ENCODE measurements at places on chromosomes 7 and 10.

DNA sequence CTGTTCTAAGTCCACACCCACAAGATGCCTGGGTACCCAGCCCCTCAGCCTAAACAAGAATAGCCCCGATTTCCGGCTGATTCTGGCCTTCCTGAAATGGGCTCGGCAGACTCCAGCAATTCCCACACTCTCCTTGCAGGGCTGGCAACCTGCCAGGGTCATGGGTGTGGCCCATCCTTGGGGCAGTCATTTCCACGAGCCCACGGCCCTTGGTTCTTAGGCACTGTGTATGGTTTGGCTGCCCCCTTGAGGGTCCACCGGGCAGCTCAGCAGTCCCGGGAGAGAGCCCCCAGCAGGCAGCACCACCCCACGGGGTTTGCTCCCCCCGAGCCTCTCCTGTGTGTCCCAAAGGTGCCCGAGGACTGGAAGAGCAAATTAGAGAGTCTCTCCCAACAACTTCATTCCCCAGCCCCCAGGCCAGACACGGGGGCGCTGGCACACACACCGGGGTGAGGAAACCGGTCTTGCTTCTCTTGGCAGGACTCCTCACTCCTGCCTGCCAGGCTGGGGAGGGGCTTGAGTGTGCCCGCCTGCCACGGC, 142.2 kb downstream of the EMX2 start:
- DNase-seq, result no peak

GRCh38 chr7:26201247-26202018, at the start of gene CBX3:
CBX3 (plus strand) TSS chr7:26201745; CDS start chr7:26202999, 1,254 bp downstream.
- peak; percentile 90 for DNase-seq

GRCh38 chr10:30186371-30186875, 127.0 kb upstream of the JCAD start:
- DNase-seq, result no peak

GRCh38 chr10:103752680-103753248, 102.6 kb downstream of the SH3PXD2A start:
- no peak for DNase-seq

DNA sequence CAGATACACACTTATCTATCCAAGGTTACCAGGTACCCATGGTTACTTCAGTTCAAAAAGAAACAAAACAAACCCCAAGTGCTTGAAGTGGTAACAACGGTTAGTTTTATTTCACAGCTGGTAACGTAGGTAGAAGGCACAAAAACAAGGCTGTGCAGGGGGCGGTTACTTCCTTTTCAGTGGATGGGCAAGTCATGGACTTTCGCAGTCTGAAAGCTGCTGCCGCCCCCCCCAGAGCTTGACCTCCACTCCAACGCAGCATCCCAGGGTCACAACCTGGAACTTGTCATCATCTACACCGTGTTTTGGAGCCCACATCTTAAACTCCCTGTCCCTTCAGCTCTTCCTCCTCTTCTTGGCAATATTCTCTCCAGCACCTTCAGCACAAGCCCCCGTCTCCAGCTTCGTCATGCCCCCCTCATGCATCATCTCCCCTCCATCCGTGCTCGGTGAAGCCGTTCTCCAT, 181.2 kb upstream of the ITGB1 start:
- DNase-seq, result peak; percentile 74

GRCh38 chr10:62048470-62048869, 147.0 kb downstream of the ARID5B start:
- DNase-seq, result no peak

- DNase-seq, result no peak
Observed at GRCh38 chr10:59753267-59753666, at the start of gene MRLN. MRLN (minus strand) TSS chr10:59753455.

DNA sequence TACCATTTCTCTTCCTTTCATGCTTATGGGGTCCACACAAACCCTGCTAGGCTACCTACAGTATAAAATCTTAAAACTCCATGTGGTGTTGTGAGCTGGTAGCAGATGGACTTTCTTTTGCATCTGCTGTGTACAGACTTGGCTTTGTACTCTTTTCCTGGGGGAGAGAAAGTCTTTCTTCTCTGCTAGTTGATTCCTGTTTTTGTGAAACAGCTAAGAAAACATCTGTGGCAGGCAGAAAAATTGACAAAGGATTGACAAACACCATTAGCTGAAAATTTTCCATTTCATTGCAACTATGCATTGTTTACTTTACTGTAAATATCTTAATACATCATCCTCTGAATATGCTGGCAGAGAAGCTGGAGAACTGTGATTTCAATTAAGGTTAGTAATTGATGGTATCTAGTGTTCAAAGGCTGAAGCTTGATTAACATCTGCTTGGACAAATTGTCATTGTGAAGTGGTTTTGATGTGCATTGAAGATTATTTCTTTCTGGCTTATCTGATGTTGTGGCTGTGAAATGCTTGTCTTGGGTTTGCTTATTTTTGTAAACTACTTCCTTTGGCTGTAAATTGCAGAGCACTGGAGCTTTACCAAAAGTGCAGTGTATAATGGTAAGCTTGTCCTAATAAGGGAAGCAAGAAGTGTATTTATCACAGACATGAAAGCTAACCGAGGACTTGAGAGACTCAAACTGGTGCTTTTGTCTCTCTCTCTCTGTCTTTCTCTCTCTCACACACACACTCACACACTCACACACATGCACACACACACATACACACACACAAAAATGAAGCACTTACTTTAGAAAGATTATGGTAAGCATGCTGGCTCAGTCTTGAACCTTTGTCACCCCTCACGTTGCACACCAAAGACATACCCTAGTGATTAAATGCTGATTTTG, at the start of gene FOXP2:
Gene FOXP2 (plus strand): TSS at position 660 of the 908 bp plus-strand sequence. CDS start 11,697 bp downstream, outside the sequence.
- no peak for DNase-seq

All from effector memory CD8-positive, alpha-beta T cell (primary cell).